ENCODE measurements at places on chromosomes 11 and 22.

- DNase-seq = no peak
Measured at GRCh38 chr11:16905375-16905774, 108.8 kb downstream of the PLEKHA7 start.

DNA sequence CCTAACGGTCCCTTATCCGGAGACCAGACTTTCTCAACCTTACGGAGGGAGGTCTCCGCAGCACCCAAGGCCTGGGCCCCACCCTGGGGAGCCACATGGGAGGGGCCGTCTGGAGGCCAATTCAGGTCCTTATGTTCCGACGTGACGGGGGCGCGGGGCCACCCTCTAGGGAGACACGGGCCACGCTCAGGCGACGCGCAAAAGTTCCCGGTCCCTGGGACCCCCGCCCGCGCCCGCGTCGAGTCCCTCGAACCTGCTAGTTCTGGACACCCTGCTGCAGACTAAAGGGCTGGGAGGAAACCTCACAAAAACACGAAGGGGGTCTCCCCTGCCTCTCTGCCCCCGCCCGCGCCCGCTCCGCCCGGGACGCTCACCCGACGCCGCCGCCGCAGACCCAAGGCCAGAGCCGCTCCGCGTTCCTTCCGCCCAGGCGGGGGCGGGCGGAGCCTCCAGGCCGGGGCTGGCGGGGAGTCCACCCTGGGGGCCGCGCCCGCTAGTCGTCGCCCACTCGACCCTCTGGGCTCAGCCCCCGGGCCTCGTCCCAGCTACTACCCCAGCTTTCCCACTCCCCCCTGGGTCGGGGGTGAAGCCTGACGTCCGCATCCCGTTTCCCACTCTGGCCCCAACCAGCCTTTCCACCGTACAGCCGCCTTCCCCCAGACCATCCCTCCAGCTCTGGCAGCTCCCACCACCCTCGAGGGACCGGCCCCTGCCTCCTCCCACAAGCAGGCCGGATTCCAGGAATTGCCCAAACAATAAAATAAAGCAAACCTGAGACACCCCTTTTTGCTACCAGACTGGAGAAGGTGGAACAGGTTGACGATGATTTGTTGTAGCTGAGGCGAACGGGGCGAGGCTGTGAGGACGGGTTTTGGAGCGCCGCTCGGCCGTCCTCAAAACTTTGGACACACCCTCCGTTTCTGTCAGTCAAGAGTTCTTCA is 2.7 kb downstream of the RNH1 start:
- DNase-seq = peak; percentile 59

DNA sequence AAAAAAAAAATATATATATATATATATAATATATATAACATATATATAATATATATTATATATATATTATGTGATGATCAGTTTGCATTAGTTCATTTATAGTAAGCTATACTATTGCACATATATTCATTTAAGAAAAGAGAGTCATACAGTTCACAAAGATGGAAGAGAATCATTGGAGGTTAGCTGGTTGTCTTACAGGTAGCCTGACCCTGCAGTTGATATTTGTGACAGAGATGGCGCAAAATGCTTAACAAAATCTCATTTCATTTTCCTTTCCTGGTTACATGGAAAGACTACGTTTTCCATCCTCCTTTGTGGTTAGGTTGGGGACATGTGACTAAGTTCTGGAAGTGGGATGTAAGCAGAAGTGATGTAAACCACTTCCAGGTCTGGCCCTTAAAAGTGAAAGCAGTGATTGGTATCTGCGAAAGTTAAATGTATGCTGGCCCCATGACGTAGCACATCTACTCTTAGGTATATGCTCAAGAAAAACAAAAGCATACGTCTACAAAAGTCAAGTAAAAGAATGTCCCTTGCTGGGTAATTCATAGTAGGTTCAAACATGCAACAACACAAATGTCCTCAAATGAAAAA is 7.2 kb upstream of the TMEM135 start:
- DNase-seq = no peak

- no peak for DNase-seq
Measured at GRCh38 chr11:108912581-108912980, 247.7 kb downstream of the DDX10 start.

DNA sequence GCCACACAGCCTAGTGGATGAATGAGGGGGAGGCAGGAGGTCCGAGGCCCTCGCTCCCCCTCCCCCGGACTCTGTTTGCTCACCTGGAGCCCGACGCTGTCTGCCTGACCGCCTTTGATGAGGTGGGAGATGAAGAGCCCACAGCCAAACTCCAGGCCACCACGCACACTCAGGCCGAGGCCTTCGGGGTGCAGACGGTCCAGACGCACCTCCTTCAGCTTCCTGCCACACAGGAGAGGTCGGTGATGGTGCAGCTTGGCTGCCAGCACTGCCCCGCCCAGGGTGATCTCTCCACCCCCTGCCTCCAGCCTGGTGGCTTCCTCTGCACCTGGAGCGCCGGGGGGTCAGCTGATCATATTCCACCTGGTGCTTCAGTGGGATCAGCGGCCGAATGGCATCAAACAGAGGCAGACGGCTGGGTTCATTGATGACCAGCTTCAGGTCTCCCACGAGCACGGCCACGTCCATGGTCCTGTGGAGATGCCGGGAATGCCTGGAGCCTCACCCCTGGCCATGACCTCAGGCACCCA is 13.1 kb downstream of the USH1C start:
- DNase-seq = no peak

GRCh38 chr22:35033635-35034296 is 32.2 kb upstream of the ISX start:
- no peak for DNase-seq

DNA sequence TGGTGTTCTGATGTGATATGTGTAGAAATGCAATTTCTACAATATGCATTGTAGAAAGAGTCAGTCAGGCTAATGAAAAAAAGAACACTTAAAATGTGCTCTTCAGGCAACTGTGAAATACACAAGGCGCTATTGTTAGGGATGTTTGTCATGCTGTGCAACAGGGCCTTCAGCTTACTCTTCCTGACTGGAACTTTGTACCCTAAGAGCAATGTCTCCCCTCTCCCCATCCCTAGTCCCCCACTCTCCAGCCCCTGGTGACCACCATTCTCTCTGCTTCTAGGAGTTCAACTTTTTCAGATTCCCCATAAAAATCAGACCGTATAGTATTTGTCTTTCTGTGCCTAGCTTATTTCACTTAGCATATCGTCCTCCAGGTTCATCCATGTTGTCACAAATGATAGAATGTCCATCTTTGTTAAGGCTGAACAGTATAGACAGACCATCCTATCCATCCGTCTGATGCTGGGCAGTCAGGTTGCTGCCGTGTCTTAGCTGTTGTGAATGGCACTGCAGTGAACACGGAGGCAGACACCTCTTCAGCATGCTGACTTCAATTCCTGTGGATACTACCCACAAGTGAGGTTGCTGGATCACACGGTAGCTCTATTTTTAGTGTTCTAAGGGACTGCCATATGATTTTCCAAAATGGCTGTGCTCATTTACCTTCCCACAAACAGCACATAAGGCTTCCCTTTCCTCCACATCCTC is 10.7 kb downstream of the NDUFV1 start:
- DNase-seq = no peak

GRCh38 chr11:127255209-127255608 is 254.6 kb upstream of the KIRREL3 start:
- no peak for DNase-seq

DNA sequence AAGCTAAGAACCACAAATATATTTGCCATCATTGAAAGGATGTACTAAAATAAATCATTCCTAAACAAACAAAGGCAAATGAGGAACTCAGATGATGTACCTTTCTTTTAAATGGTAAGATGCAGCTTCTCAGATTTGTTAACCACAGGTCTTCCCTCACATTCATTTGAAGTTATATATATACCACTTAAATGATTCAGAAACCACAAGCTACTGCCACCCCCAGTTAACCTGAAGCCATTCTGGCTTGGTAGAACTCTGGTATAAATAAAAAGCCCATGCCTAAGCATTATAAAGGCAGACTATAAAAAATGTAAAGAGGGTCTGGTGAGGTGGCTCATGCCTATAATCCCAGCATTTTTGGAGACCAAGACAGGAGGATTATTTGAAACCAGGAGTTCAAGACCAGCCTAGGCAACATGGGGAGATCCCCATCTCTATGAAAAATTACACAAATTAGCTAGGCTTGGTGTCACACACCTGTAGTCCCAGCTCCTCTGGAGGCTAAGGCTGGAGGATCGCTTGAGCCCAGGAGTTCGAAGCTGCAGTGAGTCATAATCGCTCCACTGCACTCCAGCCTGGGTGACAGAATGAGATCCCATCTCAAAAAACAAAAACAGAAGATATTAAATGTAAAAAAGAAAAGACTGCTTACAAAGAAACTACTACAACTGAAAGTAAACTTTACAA is 1185.3 kb downstream of the JRKL start:
- no peak for DNase-seq

GRCh38 chr11:60633645-60634044 is 65.8 kb upstream of the MS4A8 start:
- DNase-seq = no peak

DNA sequence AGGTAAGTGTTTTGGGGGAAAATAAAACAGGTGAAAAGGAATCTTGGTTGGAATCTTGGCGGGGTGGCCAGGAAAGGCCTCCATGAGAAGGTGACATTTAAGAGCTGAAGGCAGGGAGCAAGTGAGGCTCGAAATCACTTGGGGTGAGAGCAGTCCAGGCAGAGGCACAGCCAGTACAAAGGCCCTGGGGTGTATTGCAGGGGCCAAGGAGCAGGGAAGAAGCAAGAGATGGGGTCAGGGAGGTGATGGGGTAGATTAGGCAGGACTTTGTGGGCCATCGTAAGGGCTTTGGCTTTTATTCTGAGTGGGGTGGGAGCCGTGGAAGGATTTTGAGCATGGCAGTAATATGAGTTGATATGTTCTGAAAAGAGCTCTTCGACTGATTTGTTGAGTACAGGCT is 551.1 kb downstream of the MN1 start:
- no peak for DNase-seq

DNA sequence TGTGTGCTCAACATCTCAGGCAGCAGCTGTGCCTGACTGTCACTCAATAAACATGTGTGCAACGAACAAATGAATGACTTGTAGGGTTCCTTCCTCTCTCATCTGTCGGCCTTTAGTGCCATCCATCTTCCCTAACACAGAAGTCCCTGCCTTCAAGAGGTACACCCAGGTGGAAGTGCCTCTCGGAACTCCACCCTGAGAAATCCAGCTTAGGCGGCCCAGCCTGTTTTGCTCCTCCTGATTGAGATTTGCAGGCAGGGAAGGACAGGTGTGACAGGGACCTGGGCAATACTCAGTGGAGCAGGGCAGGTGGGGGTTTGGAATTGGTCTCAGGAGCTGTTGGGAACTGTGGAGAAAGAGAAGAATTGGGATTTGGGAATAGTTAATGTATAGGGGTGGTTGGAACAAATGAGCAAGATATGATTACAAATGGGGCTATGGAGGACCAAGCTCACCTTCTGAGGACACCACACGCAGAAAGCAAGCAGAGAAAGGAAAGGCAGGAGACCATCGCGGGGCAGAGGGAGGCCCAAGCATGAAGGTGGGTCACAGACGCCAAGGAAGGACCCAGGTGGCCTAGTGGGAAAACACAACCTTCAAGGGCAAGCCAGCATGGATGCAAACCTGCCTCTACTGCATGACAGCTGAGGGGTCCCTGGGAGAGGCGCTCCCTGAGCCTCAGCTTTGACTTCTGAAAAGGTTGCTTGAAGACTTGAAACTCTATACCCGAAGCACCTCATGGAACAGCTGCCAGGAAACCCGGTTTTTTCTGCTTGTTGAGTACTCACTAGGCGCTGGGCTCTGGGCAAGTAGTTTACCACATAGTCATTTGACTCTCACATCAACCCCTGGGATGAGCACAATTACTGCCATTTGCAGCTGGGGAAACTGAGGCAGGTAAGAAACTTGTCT is 40.9 kb upstream of the ANO1 start:
- DNase-seq = no peak

DNA sequence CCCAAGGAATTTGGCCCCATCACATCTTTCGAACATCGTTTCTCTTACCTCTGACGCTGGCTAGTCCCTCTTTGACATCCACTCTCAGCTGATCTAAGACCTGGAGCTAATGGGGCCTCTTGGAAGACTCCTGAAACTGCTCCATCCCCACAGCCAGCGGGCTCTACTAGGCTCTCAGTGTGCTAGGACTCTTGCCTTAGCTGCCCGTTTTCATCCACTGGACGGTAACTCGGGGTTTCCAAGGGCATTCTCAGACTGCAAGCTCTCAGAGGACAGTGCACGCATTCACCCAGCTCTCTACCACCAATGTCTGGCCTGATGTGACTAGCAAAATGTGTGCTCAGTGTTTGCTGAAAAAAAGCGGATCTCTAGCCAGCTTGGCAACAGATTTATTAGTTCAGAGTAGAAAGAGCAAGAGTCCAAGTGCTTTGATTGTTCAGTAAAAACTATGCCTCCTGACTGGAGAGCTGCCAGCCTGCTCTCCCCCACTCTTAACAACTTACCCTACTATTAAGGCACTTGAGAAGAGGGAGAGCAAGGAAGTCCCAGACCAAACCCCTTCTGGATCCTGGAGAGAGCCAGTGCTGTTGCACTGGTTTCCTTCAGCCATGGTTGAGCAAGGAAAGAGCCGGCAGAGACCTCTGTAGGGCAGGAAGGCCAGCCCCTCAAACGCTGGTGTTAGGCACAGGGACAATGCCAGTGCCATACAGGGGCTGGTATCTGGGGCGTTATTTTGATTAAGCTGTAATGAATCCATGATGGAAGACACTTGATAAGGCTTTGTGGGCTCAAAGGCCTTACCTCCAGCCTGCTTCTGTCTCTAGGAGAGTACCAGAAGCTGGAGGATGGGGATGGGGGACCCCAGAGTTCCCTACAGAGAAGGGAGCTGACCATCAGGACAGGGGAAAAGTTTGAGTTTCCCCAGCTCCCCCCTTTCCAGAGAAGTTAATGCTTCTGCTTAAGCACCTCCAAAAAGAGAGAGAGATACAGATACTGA is 9.2 kb downstream of the RELA start:
- DNase-seq = no peak

DNA sequence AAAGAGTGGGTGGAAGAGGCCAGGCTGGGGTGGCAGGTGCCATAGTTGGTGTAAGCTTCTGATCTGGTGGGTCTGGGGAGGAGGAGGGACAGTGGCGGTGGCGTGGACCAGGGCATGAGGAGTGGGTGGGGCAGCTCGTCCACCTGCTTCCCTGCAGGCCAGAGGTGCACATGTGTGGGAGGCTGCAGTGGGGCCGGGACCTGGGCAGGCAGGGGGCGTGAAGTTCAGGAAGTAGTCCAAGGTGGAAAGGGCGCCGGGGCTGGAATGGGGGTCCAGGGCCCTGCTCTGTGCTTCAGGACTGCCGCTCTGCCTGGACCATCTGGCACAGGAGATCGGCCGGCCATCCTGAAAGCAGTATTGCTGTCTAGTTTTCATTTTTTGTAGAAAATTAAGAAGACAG is 15.9 kb downstream of the RIBC2 start:
- DNase-seq = no peak
